ENCODE measurements at places on chromosomes 2 and 18. TPM values are rescaled to one million over a fixed set of nuclear protein-coding genes. Genes with fewer than 3 reads are reported as not detected.

GRCh38 chr2:237137626-237138323 lies 52.1 kb downstream of the COPS8 start:
- no peak overlapping the region for H3K4me3 ChIP-seq
- H3K27ac ChIP-seq, result peak overlapping the region; percentile 7
- no peaks in the 10 kb centered on the region for H3K27me3 ChIP-seq
- no peak for DNase-seq

- no peak for DNase-seq
- H3K4me1 ChIP-seq, result no peaks in the 10 kb centered on the region
- H3K27me3 ChIP-seq, result no peaks in the 10 kb centered on the region
- H3K36me3 ChIP-seq, result no peaks in the 10 kb centered on the region
- no peak overlapping the region for H3K27ac ChIP-seq
- H3K4me3 ChIP-seq, result no peak overlapping the region
Measured at GRCh38 chr18:37207343-37207742, 358.3 kb downstream of the CELF4 start.

DNA sequence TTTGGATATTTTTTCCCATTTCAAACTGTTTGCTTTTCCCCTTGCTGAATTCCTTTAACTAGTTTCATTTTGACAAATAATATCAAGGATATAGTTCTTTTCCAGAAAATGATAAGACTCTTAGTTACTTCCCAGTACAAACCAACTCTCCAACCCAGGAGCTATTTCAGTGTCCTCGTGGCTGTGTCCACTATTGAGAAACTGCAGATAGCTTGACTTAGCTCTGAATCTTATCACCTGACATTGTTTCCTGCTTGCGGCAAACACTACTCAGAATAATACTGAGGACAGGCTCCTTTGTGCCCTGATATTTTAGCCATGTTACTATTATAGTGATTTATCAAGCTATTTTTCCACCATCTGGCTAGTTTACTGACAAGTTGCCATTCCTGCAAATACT lies 74.6 kb downstream of the KLF7 start:
- no peaks in the 10 kb centered on the region for H3K27me3 ChIP-seq
- H3K36me3 ChIP-seq, result peaks cover 5% of the 10 kb centered on the region
- H3K4me3 ChIP-seq, result no peak overlapping the region
- H3K27ac ChIP-seq, result no peak overlapping the region
- peaks cover 4% of the 10 kb centered on the region for H3K4me1 ChIP-seq

- H3K27ac ChIP-seq, result no peak overlapping the region
- no peaks in the 10 kb centered on the region for H3K36me3 ChIP-seq
- no peak for DNase-seq
- no peaks in the 10 kb centered on the region for H3K4me1 ChIP-seq
- H3K27me3 ChIP-seq, result no peaks in the 10 kb centered on the region
- H3K4me3 ChIP-seq, result no peak overlapping the region
Measured at GRCh38 chr18:29560270-29560669, 1383.3 kb upstream of the CDH2 start.

GRCh38 chr2:81396417-81397019 lies 1092.0 kb upstream of the LRRTM1 start:
- no peak for DNase-seq
- H3K4me1 ChIP-seq, result no peaks in the 10 kb centered on the region

The KLHL14 gene
- total RNA-seq, result 0.57 TPM

Data from hepatocyte (in vitro differentiated cells).